ENCODE measurements at places on chromosomes 3 and 15.

DNA sequence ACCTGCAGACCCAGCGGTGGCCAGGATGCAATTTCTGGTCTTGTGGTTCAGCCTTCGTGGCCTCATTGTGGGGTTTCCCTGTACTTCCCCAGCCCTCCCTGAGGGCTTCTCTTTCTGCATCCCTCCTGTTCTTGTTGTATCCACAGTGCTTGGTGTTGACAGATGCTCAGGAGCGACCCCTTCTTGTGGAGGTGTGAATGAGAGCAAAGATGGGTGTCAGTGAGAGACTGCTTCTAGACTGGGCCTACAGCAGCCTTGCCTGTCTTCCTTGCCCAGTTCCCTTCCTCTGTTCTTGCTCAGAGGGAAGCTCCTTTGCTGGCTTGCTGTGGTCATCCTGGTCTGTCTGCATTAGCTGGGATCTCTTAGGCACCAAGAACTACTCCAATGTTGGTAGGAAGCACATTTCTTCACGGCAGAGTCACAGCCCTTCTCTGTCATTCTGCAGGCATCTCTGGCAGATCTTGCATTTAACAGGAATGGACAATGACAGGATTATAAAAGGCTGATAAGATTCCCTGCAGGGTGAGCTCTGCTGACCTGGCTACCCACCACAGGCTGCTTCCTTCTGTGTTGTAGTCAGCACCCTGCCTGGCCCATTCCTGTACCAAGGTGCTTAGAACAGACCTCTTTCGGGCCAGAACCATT is 317.8 kb upstream of the C2CD4B start:
- no peak for DNase-seq

DNA sequence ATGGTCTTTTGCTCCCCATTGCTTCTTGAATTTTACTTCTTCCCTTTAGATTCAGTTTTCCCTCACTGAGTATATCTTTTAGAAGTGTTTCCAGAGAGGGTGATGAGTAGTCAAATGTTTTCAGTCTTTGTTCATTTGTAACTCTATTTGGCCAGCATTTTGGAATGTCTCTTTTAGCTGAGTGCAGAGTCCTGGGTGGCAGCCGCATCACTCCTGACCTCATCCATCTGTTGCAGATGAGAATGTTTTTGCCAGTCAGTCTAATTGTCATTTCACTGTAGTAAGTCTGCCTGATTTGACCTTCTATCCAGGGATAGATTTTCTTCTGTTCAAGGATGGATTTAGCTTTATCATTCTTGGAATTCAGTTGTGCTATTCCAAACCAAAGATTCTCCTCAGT is 7.3 kb downstream of the SRPRB start:
- DNase-seq = no peak

GRCh38 chr3:129224984-129225393 is 24.4 kb upstream of the COPG1 start:
- no peak for DNase-seq

GRCh38 chr3:50521572-50521971 is 18.1 kb upstream of the CACNA2D2 start:
- DNase-seq = no peak

DNA sequence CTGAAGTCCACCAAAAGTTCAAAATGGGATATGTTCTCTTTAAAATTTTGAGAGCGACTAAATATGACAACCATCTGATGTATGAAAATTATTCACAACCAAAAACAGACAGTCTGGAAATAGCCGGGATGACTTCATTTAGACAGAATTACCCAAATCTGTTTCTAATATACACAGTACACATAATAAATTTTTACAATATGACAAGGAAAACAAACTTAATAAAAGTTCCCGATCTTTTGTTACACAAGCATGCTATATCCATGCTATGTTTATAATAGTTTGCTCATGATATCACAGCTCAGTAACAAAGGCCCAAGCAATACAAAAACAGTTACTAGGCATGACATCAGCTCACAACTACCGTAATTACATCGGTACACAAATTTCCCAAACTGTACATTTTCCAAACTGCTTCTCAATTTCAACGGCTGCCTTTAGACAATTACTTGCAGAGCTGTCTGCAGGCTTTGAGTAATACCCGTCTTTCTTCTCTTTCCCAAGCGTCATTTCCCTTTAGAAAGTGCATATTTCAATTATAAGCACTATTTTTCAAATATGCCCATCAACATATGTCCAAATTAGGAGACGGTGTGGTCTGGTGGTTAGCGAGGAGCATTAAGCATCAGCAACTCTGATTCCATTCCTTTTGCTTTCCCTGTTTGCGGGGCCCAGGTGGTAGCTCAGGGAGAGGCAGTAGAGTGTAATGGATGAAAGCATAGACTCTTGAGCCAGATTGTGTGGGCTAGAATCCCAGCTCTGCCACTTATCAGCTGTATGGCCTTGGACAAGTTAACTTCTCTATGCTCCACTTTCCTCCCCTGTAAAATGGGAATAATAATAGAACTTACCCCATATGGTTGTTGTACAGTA is 481.2 kb downstream of the FOXP1 start:
- no peak for DNase-seq

DNA sequence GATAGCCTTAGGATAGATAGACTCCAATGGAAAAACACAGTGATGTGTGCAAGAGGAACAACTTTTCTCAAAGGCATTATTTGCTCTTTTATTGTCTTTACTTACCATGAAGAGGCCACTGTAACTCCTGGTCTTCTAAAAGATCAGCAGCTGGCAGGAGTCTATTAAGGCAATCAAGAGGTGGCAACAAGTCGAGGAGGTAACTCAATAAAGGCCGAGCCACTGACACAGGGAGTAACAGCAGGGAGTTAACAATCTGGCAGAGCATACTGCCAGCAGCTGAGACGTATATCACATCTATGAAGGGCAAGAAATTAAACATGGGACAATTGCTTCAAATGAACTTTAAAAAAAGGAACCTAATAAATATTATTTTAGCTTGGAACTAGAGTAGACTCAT is 106.2 kb downstream of the HERC1 start:
- DNase-seq = no peak
